ENCODE measurements at places on chromosomes 5 and 9.
A peak's percentile ranks its signal among the peaks of the same experiment; 100 is the strongest.

DNA sequence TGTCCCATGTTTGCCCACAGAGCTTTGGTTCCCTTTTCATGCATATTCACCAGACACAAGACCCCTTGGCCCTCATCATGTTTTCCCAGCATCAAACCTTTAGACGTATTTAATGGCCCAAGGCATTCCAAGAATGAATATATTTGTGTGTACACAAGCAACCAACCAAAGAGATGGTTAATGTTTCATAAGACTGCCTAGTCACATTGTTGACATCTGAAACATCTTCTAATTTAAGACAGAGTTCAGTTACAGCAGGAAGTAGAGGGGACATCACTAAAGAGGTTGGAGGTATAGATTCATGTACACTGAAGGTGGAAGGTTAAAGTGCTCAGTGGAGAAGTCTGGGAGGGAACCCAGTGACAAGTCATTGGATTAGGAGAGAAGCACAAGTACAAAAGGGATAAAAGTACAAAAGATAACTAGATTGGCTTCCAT lies 49.1 kb downstream of the SUSD1 start:
- peak; percentile 8 for DNase-seq

GRCh38 chr5:74357827-74358226 lies 282.7 kb downstream of the ENC1 start:
- DNase-seq, result no peak

DNA sequence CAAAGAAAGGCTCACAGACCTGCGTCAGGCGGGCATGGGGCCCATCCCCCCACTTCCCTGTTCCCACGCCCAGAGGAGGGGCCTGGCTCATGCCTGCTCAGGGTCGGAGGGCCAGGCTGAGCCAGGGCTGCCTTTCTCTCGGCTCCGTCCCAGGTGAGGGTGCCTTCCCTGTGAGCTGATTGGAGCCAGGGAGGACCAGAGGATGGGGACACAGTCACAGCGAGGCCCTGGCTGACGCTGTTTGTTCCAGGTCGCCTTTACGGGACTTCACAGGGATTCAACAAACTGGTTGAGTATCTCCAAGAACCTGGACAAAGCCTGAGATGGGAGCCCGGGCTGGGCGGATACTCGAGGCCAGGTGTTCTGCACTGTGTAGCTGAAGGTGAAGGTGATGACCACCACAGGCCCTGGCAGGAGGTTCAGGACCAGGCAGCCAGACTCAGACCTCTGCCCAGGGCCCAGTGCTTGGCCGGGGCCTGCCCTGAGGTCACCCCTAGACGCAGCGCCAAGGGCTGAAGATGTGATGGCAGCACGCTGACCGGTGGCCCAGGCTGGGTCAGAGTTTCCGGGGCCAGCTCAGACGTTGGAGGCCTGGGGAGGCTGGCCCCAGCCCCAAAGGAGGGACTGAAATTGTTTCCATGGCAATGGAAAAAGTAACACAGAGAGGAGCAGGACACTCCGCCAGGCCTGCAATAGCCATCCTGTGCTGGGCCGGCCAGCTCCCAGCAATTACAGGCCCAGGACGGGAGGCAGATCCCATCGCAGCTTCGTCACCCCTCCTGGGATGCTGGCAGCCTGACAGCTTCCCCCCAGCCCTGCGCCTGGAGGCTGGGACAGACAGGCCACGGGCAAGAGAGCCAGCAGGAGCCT lies 65.3 kb upstream of the ADAMTS2 start:
- no peak for DNase-seq

- DNase-seq, result no peak
Measured at GRCh38 chr9:72444435-72444834, 77.0 kb upstream of the TMC1 start.

DNA sequence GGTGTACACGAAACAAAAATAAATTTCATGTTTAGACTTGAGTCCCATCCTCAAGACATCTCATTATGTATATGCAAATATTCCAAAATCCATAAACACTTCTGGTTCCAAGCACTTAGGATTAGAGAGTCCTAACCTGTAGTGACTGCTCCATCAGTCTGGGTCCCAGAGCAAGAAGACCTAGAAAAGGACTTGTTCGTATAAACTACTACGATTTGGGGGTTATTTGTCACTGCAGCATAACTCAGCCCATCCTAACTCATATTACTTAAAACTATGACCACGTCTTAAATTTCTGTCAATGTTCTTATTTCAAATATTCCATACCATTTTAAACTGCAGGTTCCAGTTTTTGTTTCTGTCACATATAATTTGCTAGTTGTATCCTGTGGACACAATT lies 463.0 kb downstream of the AGTPBP1 start:
- no peak for DNase-seq

DNA sequence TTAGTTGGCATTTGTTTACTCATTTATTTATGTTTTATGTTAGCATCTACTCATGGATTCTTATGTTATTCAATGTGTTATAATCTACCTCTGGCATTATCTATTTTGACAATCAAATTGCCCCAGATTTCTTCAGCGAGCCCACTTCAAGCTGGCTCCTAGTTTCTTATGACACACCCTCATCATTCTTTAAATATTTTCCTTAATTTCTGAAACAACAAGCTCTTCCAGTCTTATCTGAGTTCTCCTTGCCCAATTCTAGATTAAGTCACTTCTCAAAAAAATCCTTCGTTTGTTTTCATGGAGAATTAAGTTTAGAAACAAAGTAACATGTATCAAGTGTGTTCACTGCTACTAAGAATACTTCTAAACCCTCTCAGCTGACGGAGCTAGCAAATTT lies 229.8 kb downstream of the SEMA5A start:
- DNase-seq, result no peak

GRCh38 chr5:143554187-143554717 lies 150.8 kb upstream of the NR3C1 start:
- DNase-seq, result no peak

DNA sequence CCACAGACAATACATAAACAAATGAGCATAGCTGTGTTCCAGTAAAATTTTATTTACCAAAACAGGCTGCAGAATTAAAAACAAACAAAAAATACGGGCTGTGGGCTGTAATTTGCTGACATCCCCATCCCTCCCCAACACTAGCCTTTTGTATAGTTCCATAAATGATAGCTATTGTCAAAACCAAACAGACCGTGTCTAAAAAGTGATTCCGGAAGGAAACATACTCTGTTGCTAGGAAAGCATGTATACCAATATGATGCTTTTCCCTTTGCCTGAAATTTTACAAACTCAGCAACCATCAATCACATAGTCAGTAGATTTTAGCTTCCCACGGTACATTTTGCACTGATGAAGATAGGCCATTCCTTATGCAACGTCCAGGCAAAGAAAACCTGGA lies 80.0 kb downstream of the TMEM215 start:
- peak; percentile 96 for DNase-seq

GRCh38 chr5:131758520-131758900 lies 38.3 kb downstream of the FNIP1 start:
- DNase-seq, result no peak

GRCh38 chr5:86797677-86798076 lies 179.9 kb downstream of the COX7C start:
- peak; percentile 29 for DNase-seq

GRCh38 chr5:84642795-84643194 lies 258.1 kb upstream of the EDIL3 start:
- DNase-seq, result no peak
